ENCODE measurements at places on chromosomes 5 and 9.

- no peak for DNase-seq
These were observed 12.9 kb upstream of the F2RL1 start for GRCh38 chr5:76805821-76806505.

DNA sequence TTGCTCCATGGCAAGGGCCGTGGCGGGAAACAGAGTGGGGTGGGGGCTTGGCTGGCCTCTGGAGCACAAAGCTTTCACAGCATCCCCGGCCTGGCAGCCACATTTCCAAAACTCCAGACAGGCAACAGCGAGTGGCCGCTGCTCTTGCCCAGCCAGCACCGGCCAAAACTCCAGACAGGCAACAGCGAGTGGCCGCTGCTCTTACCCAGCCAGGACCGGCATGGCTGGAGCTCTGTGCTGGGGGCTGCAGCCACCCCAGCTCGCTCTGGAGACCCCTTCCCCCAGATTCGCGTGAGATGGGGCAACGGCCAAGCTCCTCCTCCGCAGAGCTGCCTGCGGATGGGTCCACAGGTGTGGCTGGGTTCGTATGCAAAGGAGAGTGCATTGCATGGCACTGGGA is 98.5 kb downstream of the COL5A1 start:
- DNase-seq: no peak

DNA sequence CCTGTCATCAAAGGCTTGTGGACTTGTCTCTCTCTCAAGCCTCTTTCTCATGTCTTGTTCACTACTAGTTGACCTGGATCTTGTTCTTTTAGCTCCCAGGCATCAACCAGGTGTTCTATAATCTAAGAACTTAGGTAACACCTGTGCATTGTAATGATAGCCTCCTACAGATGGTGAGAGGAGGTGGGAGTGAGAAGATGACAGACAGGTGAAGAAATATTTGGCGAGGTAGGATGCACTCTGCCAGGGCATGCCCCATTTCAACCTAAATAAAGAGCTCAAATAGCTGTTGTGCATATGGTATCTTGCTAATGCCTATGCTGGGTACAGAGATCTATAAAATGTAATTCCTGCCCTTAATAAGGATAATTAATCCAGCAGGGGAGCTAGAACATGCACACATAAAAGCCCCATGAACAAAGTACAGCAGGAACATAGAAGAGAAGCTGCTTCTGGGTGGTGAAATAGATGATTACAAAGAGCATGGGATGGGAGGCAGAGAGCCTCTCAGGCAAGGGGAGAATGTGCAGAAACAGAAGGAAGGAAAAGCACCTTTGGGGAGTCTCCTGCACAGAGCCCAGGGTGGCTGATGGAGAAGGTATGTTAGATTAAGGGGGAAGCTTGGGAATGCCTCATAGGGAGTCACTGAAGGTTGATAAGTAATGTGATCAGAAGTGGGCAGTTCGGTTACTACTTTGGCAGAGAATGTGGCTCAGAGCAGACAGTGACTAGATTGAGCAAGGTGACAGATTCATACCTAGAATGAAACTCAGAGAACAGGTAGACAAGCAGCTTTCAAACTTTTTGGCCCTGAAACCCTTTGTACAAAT is 28.0 kb upstream of the PLIN2 start:
- DNase-seq: peak; percentile 39

- DNase-seq: no peak
These were observed 28.2 kb upstream of the CPLX2 start for GRCh38 chr5:175842951-175843793.

GRCh38 chr9:95852059-95853032 is 23.1 kb upstream of the ERCC6L2 start:
- no peak for DNase-seq

DNA sequence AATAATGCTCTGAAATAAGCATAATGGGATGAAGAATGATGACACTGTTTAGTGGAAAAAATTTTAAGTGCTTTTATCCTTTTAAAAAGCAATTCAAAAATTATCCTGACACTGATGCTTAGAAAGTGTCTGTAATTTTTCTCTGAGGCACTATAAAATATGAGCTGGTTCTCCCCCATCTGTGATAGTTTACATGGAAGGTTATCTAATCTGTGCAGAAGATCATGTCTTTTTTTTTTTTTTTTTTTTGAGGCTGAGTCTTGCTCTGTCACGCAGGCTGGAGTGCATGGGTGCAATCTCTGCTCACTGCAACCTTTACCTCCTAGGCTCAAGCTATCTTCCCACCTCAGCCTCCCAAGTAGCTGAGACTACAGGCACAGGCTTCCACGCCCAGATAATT is 15.2 kb upstream of the TAF11L2 start:
- DNase-seq: no peak

- no peak for DNase-seq
These were observed 68.1 kb downstream of the FBN2 start for GRCh38 chr5:128469912-128470311.

GRCh38 chr5:141637767-141638419 is 1.1 kb downstream of the RELL2 start:
- DNase-seq: peak; percentile 20

DNA sequence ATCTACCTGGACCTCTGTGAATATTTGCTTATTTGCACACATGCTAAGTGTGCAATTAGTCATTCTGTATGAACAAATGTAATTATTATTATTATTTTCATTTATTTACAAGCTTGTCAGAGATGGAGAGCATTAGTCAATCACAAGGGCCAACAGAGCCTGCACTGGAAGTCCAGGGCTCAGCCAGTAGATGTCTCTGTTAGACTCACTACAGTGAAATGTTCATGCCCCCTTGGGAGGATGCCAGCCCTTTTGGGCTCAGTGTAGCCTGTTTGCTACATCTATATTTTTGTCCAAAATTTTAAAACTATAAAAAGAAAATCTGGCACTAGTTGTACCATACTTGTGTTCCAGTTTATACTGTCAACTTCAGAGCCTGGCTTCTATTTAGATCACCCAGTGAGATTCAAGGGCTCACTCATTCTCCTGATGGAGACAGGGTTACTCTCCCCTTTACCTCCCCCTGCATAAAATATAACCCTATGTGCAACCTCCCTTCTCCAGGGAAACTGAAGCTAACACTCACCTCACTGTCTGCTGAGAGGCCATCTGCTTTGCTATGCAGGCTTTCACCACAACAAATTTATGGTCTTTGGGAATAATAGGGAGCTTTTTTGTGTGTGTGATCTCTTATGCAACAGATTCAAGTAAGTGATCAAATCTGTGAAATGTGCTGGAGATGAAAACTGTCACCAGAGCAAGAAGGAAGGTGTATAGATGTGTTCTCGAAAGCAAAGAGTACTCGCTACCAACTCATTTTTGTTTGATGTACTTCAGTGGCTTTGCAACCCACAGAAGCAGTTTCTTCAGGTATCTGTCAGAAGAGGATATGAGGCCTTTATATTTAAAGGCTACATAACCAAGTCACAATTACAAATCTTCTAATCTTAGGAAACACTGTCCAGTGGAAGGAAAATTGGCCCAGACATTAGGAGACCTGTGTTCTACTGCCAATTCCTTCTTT is 99.9 kb upstream of the TLE4 start:
- DNase-seq: peak; percentile 74

DNA sequence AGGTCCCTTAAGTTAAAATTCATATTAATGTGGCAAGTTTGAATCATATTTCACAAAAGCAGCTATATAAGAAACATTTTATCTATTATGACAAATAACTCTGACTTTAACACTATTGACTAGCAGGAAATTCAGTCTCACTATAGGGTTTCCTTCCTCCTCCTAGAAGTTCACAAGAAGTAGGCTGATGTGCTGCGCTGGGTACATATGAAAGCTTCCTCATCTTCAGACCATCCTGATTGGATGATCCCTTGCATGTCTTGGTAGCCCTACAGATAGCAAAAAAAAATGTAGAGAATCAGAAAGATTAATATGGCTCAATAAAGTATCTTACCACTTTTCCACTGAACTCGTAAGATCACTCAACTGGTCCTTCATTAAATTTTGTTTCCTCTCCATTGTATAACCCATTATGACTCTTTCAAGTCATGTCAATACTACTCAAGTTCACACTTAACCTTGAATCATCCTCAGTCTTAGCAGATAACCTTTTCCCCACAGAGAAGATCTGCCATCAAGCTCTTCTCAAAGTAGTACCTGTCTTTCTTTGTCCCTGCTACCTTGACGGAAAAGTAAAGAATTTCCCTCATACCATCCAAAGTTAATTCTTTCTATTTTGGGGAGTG is 11.5 kb upstream of the PSIP1 start:
- DNase-seq: no peak

GRCh38 chr5:112342389-112342788 is 76.7 kb downstream of the EPB41L4A start:
- no peak for DNase-seq

GRCh38 chr9:114224247-114224610 is 68.9 kb downstream of the COL27A1 start:
- DNase-seq: no peak

GRCh38 chr5:52853650-52854049 is 65.9 kb downstream of the ITGA1 start:
- DNase-seq: no peak

- DNase-seq: no peak
These were observed 219.9 kb upstream of the NREP start for GRCh38 chr5:111976705-111977435.

DNA sequence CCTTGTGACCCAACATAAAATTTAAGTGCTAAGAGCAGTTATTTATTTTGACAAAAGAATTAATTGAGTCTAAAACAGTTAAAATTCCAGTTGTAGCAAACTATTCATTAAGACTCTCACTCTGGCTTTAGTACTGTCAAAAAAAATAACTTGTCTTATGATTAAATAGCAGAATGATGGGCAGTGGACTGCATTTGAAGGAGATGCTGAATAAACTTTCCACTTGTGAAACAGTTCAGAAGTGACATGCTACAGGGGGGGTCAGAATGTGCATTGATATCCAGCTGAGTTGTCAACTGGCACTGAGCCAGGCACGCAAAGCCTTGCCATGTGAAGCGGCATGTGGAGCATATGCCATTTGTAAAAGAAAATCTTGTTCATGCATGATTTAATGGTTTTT is 76.0 kb downstream of the FCHO2 start:
- no peak for DNase-seq

DNA sequence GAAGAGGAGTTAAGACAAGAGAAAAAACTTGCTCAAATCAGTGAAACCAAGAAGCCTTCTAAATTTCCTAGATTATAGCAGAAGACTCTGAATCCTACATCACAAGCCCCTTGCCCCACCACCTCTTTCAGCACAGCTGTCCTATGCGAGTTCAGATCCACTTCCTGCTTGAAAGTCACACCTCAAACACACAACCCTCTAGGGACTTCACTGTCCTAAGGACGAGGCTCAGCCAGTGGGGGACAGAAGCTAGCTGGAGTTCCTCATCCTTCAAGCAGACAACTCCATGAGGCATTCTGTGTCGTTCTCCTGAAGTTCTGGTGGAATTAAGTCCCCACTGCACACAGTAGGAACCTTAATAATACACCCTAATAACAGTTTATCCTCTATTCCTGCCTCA is 44.3 kb downstream of the NRG2 start:
- DNase-seq: no peak

DNA sequence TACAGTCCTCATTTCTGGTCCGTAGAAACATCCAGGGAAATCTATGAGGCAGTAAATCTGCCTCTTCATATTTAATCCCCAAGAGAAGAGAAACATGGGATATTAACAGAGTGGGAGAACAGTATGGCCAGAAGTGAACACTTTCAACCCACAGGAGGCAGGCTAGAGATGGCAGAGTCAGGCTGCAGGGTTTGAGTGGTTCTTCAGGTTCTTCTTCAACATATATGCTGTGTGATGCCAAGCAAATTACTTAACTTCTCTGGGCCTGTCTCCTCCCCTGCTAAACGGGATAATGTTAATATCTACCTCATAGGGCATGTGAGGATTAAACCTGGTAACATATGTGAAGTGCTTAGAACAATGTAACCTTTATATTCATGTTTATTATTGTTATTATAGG is 321.8 kb downstream of the PSAT1 start:
- DNase-seq: no peak

DNA sequence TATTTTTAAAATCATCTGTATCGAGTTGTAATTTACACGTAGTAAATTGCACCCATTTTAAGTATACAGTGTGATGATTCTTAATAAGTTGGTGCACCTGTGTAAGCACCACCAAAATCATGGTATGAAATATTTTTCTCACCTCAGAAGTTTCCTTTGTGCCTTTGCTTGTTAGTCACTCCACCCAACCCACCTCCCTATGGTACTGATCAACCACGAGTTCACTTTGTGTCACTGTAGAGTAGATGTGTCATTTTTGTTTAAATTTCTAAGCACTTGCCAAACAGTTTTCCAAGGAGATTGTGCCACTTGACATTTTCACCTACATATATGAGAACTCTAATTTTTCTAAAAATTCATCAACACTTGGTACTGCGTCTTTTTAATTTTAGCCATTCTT is 806.5 kb downstream of the TLR4 start:
- DNase-seq: no peak

- DNase-seq: no peak
These were observed 66.3 kb upstream of the COL5A1 start for GRCh38 chr9:134575103-134575900.

- DNase-seq: no peak
These were observed 150.4 kb upstream of the IER5L start for GRCh38 chr9:129328355-129329042.

DNA sequence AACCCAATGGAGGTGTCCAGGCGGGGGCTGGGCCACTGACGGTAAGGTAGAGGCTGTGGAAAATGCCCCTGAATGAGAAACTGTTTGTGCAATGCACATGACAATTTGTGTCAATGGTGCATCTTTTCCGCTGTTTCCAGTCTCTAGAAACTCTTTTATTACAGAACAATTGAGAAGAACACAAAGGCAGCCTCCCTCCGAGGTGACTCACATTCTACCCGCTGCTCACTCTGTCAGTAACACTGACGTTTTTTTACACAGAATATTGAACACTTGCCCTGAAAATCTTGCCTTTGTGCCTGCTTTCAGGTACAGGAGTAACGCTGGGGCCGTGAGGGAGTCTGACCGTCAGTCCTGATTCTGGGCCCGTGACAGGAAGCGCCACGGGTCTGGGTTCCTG is 11.7 kb upstream of the TENT4A start:
- no peak for DNase-seq

GRCh38 chr5:2381070-2381469 is 370.4 kb downstream of the IRX2 start:
- DNase-seq: no peak

GRCh38 chr5:107873877-107874276 is 203.1 kb upstream of the EFNA5 start:
- DNase-seq: no peak

GRCh38 chr9:137493364-137494103 is 34.4 kb upstream of the NSMF start:
- DNase-seq: no peak

- no peak for DNase-seq
These were observed 998.8 kb downstream of the MAT2B start for GRCh38 chr5:164504141-164504772.
